Mucosa of descending colon (tissue), 3 donors: ENCODE measurements at places on chromosomes 16 and 17.
A peak's percentile ranks its signal among the peaks of the same experiment; 100 is the strongest.

GRCh38 chr16:19463468-19464315 is 46.0 kb downstream of the TMC5 start:
- DNase-seq: no peak

- DNase-seq: no peak
Measured at GRCh38 chr17:9138161-9138717, 116.9 kb downstream of the NTN1 start.

DNA sequence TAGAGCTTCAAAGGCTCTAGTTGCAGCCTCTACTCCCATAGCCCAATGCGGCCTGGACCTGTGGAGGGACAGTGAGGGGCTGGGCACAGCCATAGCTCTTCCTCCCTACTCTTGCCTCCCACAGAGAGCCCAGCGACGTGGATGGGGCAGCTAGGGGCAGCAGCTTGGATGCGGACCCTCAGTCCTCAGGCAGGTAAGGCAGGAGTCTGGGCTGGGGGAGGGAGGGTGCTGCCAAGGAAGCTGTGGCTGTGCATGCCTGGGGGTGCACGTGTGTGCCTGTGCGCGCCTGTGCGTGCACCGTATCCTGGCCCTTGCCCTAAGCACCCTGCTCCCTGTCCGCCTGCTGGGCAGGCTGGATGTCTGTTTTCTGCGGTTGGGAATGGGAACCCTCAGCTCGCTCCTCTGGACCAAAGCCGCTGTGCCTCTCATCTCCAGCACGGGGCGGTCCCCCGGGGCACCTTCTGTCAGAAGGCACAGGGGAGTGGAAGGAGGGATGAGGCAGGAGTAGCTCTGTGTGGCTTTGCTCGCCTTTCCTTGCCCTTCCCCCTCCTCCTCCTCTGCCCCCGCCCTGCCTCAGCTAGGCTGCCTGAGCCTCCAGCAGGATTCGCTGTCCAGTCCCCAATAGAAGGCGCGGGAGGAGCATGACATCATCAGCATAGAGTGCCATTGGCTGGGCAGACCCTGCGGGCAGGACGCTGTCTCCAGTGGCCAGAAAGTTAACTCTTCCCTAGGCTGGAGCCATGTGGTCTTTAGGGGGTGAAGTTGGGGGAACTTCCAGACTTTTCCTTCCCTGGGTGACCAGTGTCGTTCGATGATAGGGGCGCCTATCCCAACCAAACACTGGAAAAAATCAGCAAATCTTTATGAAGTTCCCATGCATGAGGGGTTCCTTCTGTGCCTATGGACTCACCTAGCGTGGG is 797 bp downstream of the PRCD start:
- peak; percentile 88 for DNase-seq

- DNase-seq: no peak
Measured at GRCh38 chr17:1957037-1957436, 68.1 kb downstream of the RTN4RL1 start.

DNA sequence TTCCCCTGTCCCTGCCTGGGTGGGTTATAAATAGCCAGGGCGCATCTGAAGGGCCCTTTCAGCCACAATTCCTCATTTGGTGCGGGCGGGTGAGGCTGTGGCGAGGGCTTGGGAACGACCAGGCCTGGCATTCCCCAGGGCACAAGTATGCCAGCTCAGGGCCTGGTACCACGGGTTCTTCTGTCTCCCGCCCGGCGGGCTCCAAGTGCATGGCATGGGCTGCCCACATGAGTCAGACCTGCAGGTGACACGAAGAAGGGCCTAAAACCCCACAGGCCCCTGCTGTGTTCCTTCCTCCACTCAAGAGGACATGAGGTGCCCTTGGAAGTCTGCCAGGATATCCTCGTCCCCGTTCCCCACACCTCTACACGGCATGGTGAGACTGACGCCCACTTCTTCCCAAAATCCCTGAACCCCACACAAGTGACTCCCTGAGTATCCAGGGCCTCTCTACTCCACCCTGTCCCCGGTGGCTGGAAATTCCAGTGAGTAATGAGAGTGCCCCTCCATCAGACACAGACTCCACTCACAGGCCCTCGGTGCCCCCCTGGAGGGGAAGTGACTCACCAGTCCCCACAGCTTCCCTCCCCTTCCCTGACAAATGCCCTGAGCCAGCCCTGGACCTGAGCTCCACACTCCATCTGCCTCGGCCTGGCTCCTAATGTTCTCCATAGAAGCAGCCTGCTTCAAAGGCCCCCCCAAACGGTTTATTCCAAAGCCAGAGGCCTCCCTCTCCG is 68.8 kb downstream of the ABR start:
- peak; percentile 79 for DNase-seq

GRCh38 chr17:80847496-80848230 is 144.0 kb upstream of the CHMP6 start:
- DNase-seq: peak; percentile 84

DNA sequence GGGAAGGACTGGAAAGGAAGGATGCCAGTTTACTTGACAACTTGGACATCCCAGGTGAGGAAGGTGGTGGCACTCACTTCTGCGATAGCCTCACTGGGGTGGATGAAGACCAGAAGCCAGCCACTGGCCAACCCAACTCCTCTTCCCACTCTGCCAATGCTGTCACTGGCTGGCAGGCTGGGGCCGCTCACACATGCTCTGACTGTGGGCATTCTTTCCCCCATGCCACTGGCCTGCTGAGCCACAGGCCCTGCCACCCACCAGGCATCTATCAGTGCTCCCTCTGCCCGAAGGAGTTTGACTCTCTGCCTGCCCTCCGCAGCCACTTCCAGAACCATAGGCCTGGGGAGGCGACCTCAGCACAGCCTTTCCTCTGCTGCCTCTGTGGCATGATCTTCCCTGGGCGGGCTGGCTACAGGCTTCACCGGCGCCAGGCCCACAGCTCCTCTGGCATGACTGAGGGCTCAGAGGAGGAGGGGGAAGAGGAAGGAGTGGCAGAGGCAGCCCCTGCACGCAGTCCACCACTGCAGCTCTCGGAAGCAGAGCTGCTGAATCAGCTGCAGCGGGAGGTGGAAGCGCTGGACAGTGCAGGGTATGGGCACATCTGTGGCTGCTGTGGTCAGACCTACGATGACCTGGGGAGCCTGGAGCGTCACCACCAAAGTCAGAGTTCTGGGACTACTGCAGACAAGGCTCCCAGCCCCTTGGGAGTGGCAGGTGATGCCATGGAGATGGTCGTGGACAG is 4.5 kb downstream of the ZNF646 start:
- DNase-seq: no peak
